Activated CD4-positive, alpha-beta T cell treated with anti-CD3 and anti-CD28 coated beads, Interleukin-2, amount 50 U/mL, for 16 hours (primary cell): ENCODE measurements at places on chromosomes 6 and 20.
A peak's percentile ranks its signal among the peaks of the same experiment; 100 is the strongest.

- DNase-seq: no peak
Observed at GRCh38 chr20:4488407-4489339, 233.0 kb upstream of the PRND start.

- DNase-seq: no peak
Observed at GRCh38 chr20:53032478-53032932, 60.3 kb downstream of the TSHZ2 start.

DNA sequence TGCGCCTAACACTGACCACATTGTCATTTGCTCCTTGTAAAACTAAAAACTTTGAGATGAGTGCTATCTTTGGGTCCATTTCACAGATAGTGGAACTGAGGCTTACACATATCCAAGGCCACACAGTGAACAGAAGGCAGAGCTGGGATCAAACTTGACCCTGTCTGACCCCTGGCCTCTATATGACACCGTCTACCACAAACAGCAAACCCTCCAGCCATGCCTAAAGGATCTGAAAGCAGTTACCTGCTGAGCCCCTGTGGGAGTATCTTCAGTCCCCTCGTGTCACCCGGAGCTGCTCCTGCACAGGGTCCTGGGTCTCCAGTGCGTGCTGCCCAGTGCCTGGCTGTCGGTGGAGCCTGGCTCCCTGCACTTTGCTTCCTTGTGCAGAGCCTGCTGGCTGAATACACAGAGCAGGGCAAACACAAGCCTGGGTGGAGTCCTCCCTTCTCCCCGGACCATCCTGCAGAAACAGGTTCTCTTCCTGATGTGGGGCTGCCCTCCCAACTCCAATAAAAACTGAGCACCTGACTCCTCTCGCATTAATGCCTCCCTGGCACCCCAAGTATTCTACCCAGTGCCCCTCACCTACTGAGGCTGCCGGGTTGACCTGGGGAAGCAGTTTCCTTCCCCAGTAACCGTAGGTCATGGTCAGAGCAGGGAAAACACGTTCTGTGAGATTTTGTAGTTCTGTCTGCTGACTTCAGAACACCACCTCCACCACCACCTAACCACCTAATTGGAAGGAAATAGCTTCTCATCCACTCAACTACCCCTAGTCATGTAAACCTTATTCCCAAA is at the start of gene BCAS1:
TSS of gene BCAS1 (minus strand) at position 408 of the 801 bp plus-strand sequence. CDS start 11,876 bp downstream, outside the sequence.
- DNase-seq: no peak

DNA sequence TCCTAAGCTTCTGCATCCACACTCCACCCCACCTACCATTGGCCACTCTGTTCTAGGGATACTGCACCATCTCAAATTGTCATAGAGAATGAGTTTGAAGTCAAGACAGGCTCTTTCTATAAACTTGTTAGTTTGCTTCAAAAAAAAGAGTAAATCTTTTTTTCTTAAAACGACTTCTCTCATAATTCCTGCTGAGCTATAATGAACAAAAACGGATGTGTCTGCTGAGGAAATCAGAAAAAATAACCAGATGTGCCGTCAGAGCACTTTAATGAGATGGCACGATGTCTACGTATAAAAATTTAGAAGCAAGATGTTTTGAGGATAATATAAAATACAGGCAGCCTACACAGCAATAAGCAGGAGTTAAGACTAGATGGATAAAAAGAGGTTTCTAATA is 24.0 kb upstream of the DDO start:
- DNase-seq: no peak

GRCh38 chr6:14271789-14272736 is 154.5 kb downstream of the CD83 start:
- DNase-seq: no peak

DNA sequence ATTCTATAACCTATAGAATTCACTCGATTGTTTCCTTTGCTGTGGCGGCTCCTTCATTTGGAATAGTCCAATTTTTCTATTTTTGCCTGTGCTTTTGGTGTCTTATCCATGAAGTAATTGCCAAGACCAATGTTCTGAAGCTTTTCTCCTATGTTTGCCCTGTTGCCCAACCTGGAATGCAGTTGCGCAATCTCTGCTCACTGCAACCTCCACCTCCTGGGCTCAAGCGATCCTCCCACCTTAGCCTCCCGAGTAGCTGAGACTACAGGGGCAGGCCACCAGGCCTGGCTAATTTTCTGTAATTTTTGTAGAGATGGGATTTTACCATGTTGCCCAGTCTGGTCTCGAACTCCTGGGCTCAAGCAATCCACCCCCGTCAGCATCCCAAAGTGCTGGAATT is 163.5 kb downstream of the OR2B2 start:
- DNase-seq: no peak

DNA sequence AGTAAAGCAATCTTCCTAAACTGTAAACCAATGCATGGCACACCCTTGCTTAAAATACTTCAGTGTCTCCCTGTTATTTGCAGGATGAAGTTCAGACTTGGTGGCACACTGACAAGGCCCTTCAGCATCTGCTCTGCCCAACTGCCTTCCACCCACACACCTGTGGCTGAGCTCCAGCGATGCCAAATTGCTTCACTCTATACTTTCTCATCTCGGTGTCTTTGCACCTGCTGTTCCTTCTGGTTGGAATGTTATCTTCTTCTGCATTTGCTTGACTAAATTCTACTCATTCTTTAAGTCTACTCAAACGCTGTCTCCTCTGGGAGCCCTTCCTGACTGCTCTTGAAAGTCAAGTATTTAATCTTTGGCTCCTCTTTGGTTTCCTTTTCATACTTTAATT is 100.1 kb upstream of the SUPT3H start:
- no peak for DNase-seq

DNA sequence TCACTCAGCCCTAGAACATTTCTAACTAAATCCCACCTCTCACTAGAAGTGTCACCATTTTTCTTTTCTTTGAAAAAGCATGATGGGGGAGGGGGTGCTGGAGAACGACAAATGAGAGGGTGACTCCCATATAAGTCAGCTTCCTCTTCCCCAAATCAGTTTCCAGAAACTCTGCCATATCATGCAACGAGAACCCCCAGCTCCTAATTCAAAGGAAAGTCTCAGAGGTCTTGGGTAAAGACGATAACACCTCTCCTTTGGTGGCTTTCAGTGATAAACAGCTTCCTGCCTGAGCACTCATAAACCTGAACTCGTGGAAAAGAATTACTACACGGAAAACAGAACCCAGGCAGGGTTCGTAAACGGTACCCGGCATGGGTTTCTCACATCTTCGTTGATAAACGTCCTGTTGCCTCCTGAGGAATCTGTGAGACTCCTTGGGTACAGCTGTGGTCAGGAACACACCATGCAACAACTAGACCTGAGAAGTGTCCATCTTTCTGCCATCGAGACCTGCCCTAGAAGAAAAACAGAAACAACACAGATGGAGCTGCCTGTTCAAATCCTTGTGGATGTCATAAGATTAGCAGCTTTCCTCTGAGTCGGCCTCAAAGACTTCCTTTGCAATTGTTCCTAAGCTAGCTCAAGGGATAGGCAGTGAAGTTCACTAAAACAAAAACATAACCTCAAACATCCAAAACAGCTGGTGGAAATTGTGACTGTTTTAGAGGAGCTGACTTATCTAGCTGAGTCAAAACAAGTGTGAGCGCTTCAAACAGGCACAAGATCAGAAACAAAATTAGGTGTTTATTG is 185.8 kb upstream of the PRDM1 start:
- DNase-seq: peak; percentile 88

GRCh38 chr6:12012558-12013306 is 620 bp downstream of the HIVEP1 start:
- peak; percentile 86 for DNase-seq

- no peak for DNase-seq
Observed at GRCh38 chr20:54176610-54177009, 2.8 kb upstream of the CYP24A1 start.

- no peak for DNase-seq
Observed at GRCh38 chr6:17096652-17097051, 5.2 kb upstream of the STMND1 start.

- DNase-seq: no peak
Observed at GRCh38 chr6:34657037-34657306, 39.6 kb downstream of the ILRUN start.

DNA sequence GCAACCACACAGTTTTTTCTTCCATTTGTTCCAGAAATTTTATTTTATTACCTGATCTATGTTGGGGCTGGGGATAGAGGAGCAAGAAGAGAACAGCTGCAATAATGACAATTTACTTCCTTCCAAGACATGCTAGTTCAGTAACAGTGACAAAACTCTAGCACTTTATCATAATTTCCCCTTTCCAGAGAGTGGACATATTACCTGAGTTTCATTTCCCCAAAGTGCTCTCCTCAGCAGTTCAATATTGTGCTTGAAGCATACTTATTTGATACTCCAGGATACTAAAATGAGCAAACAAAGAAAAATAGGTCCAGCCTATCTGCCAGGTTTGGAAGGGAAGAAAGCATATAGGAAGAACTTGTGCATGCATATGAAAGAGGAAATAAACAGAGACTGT is 157.7 kb downstream of the ID4 start:
- DNase-seq: no peak

DNA sequence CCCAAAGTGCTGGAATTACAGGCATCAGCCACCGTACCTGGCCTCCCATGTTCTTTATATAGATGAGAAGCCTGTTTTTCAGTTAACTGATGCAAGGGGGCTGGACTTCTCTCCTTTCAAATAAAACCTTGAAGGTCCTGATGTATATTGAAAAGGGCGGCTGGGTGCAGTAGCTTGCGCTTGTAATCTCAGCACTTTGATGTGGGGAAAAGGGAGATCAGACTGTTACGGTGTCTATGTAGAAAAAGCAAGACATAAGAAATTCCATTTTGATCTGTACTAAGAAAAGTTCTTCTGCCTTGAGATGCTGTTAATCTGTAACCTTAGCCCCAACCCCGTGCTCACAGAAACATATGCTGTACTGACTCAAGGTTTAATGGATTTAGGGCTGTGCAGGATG is 16.1 kb upstream of the SAMHD1 start:
- DNase-seq: no peak

DNA sequence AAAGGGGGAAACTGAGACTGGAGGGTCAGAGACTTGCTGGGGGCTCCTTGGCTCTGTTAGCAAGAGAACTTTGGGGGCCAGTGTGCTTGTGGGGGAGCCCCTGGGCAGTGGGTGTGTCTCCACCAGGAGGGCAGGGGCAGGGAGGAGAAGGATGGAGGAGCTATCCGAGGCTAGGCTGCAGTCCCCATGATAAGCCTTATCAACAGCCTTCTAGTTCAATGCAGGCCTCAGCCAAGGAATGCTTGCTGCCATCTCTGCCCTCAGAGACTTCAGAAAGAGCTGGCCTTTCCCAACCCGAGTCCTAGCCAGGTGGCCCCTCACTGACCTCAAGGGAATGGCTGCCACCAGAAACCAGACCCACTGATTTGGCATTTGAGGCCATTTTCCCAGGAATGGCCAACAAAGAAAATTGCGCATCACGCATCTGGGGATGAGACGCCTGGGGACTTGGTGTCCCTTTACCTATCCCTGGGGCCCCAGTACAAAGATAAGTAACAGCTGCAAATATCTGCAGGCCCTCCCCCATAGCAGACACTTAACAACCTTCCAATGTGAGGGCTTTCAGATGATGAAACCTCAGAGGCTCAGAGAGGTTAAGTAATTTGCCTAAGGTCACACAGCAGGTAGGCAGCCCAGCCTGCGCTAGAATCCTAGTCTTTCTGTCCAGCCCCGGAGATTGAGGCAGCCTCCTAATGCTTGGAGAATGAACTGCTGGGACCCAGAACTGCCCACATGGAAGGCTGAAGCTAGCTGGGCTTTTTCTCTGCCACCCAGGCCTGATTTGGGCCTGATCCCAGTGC is 4.9 kb downstream of the TGM2 start:
- no peak for DNase-seq

GRCh38 chr6:12844284-12845223 is 128.0 kb downstream of the PHACTR1 start:
- peak; percentile 23 for DNase-seq

- DNase-seq: no peak
Observed at GRCh38 chr20:20333866-20334265, 34.0 kb upstream of the INSM1 start.

DNA sequence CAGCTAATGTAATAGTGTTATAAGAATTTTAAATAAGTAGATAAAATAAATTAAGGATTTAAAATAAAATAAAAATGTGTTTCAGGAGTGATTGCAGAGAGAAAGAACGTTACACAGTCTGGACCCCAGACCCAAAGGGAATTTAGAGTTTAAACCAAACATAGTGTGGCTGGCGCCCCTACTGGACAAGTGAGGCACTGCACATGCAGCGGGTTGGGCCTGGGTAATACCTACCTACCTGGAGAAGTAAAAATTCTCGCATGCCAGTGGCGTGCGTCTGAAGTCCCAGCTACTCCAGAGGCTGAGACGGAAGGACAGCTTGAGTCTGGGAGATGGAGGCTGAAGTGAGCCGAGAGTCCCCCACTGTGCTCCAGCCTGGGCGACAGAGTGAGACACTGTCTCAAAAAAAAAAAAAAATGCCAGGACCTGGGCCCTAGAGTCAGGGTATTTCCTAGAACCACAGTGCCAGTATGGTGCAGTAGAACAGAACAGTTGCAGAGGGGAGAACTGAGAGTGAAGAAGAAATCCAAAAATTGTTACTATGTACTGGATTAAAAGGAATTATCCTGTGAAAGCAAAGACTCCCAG is 71.4 kb upstream of the TCF21 start:
- peak; percentile 35 for DNase-seq

DNA sequence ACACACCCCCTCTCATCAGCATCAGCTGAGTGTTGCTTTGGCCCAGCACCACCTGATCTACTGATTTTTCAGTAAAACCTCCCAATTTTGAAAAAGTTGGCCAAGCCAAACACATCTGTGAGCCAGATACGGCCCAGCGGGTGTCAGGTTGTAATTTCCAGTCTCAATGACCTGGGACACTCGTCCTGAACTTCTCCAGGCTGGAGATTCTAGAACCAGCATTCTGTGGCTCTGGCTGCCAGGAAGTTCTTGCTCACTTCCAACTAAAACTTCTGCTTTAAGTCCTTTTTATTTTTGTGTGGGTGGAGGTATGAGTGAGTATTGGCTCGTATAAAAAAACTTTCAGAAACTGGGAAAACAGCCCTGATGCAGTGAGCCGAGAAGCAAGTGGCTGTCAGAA is 5.1 kb downstream of the KIAA1755 start:
- DNase-seq: no peak

DNA sequence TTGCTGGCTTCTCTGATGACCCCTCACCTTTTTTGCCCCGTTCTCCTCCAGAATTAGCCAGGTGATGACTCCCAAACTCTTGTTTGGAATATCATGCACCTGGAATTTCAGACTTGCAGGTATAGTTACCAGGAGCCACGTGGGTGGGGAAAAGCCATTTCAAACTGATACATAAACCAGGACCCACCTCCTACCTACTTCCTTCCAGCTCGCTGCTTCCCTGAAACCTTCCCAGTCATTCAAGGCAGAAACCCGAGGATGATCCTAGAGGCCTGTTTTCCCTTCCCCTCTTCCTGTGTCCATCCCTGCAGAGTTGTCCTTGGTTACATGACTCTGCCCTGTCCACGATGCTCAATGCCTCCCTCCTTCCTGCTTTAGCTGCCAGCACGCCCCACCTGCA is 101.9 kb downstream of the MTHFD1L start:
- no peak for DNase-seq

GRCh38 chr6:45002390-45003105 is 325.6 kb upstream of the RUNX2 start:
- DNase-seq: peak; percentile 8

GRCh38 chr6:27145731-27146455 is 101.6 kb upstream of the PRSS16 start:
- DNase-seq: peak; percentile 93

- no peak for DNase-seq
Observed at GRCh38 chr6:161162722-161163121, 111.1 kb downstream of the AGPAT4 start.

- DNase-seq: no peak
Observed at GRCh38 chr6:43284991-43285781, 12.9 kb upstream of the SLC22A7 start.

- DNase-seq: peak; percentile 59
Observed at GRCh38 chr20:46558511-46558959, 8.1 kb upstream of the OCSTAMP start.
